ENCODE measurements at places on chromosomes 5 and 9. TPM values are rescaled to one million over a fixed set of nuclear protein-coding genes. Genes with fewer than 3 reads are reported as not detected.

SLC6A18 gene
- not detected for total RNA-seq

PPP3R2 gene
- total RNA-seq, result not detected

LTC4S gene
- 9.7 TPM for total RNA-seq

NREP gene
- not detected for total RNA-seq

ABCA2 gene
- 79.2 TPM for total RNA-seq

FBLL1 gene
- not detected for total RNA-seq

GM2A gene
- total RNA-seq, result 24.5 TPM

TRIP13 gene
- 74.0 TPM for total RNA-seq

RBM27 gene
- total RNA-seq, result 25.1 TPM

PCDHGC5 gene
- total RNA-seq, result not detected

MEF2C gene
- 2.5 TPM for total RNA-seq

ZNF462 gene
- total RNA-seq, result 3.2 TPM

FUT7 gene
- not detected for total RNA-seq

CNTNAP3 gene
- 4.6 TPM for total RNA-seq

DNAJC25 gene
- 7.9 TPM for total RNA-seq

UQCRQ gene
- total RNA-seq, result 414 TPM

SLC25A48 gene
- not detected for total RNA-seq
